ENCODE measurements at places on chromosomes 1 and 21.

- no peak for DNase-seq
Measured at GRCh38 chr1:210448297-210448892, 119.7 kb downstream of the HHAT start.

- no peak for DNase-seq
Measured at GRCh38 chr1:83761167-83762038, 237.5 kb downstream of the TTLL7 start.

DNA sequence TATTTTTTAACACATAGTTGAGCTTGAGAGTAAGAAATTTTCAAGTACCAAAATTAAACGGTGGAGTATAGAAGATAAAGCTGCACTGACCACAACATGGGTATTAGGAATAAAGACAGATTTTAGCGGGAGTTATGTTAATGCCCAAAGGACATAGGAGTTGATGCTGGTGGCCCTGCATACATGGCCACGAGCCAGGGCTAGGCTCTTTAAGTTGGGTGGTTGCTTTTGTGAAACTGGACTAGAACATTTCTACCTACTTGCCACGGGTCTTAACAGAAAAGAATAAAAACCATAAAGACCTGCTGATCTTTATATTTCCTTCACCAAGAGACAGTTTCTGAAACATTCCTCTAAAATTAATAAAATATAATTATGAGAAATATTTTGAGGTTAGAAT lies 14.9 kb downstream of the EDEM3 start:
- DNase-seq, result peak; percentile 51

DNA sequence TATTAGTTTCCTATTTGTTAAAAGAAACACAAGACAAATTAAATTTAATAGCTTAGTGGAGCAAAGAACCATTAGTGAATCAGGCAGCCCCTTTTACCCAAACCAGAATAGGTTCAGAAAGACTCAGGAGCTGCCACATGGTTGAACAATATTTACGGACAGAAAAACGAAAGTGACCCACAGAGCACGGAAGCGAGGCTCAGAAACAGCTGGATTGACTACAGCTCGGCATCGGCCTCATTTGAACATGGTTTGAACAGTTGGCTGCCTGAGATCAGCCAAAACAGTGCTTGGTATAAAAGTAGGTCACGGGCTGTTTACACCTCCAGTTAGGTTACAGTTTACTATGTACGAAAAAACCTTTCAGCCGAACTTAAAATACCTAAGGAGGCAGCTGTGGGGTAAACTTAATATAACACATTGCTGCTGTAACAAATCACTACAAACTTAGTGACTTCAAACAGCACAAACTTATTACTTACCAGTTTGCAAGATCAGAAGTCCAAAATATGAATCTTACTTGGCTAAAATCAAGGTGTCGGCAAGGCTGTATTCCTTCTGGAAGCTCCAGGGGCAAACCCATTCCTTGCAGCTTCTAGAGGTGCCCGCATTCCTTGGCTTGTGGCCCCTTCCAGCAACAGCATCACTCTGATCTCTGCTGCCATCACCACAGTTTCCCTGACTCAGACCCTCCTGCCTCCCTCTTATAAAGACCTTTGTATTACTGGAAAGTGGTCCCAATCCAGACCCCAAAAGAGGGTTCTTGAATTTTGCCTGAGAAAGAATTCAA lies 11.8 kb downstream of the PADI4 start:
- DNase-seq, result no peak

- no peak for DNase-seq
Measured at GRCh38 chr1:118563981-118564951, 379.2 kb upstream of the SPAG17 start.

- no peak for DNase-seq
Measured at GRCh38 chr1:65259816-65260215, 49.5 kb upstream of the DNAJC6 start.
